ENCODE measurements at places on chromosomes 7 and 10. TPM values are rescaled to one million over a fixed set of nuclear protein-coding genes. Genes with fewer than 3 reads are reported as not detected.
A peak's percentile ranks its signal among the peaks of the same experiment; 100 is the strongest.

GRCh38 chr7:81399471-81399870 is 370.4 kb downstream of the HGF start:
- H3K4me1 ChIP-seq = no peaks in the 10 kb centered on the region
- H3K27ac ChIP-seq = no peak overlapping the region
- no peaks in the 10 kb centered on the region for H3K27me3 ChIP-seq
- H3K36me3 ChIP-seq = no peaks in the 10 kb centered on the region
- no peak overlapping the region for H3K4me3 ChIP-seq

Gene SPDYE16
- total RNA-seq = not detected

- peak; percentile 89 for DNase-seq
- peaks cover 24% of the 10 kb centered on the region for H3K4me1 ChIP-seq
- H3K36me3 ChIP-seq = no peaks in the 10 kb centered on the region
- H3K27me3 ChIP-seq = no peaks in the 10 kb centered on the region
Observed at GRCh38 chr10:76303682-76304316, 872.4 kb downstream of the LRMDA start.

- peak; percentile 65 for DNase-seq
- H3K4me1 ChIP-seq = peaks cover 22% of the 10 kb centered on the region
- H3K4me3 ChIP-seq = peak overlapping the region; percentile 53
- H3K36me3 ChIP-seq = no peaks in the 10 kb centered on the region
- H3K27ac ChIP-seq = peak overlapping the region; percentile 58
Observed at GRCh38 chr7:106216923-106217542, 67.8 kb downstream of the NAMPT start.

Gene TMEM120A
- 8.2 TPM for total RNA-seq

- no peak for DNase-seq
- H3K4me3 ChIP-seq = no peak overlapping the region
- H3K36me3 ChIP-seq = peaks cover 7% of the 10 kb centered on the region
- H3K27ac ChIP-seq = no peak overlapping the region
Observed at GRCh38 chr7:768881-769504, 41.9 kb upstream of the PRKAR1B start.

Gene NUDT13
- 1.7 TPM for total RNA-seq

Gene KLF14
- not detected for total RNA-seq

DNA sequence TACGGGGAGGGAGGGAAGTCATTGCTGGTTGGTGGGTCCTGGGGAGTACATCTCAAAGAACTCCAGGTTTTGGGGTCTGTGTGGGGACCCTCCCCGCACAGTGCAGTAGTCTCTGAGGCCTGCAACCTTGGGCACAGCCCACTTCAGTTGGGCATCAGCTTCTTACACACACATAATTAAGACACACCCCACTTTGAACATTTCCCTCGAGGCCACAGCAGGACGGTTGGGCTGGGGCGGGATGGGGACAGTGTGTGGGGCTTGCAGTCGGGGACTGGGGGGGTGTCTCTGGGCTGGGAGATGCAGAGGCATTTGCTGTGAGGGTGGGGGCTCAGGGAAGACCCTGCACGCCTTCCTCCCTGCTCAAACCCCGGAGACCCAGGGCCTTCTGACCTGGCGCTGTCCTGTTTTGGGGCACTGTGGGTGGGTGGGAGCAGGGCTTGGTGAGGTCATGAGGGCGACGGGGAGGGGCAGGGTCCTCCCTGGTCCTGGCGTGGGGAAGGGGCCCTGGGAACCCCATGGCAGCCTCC is 1.3 kb downstream of the LFNG start:
- DNase-seq = peak; percentile 53
- peak overlapping the region; percentile 69 for H3K4me3 ChIP-seq
- H3K27me3 ChIP-seq = no peaks in the 10 kb centered on the region

- H3K27me3 ChIP-seq = no peaks in the 10 kb centered on the region
- H3K4me3 ChIP-seq = no peak overlapping the region
- DNase-seq = peak; percentile 64
Observed at GRCh38 chr10:5076615-5077014, 17.6 kb upstream of the AKR1C3 start.

GRCh38 chr10:97270523-97271154 is 21.8 kb downstream of the ARHGAP19 start:
- DNase-seq = peak; percentile 68
- H3K4me1 ChIP-seq = peaks cover 10% of the 10 kb centered on the region
- H3K4me3 ChIP-seq = peak overlapping the region; percentile 29

DNA sequence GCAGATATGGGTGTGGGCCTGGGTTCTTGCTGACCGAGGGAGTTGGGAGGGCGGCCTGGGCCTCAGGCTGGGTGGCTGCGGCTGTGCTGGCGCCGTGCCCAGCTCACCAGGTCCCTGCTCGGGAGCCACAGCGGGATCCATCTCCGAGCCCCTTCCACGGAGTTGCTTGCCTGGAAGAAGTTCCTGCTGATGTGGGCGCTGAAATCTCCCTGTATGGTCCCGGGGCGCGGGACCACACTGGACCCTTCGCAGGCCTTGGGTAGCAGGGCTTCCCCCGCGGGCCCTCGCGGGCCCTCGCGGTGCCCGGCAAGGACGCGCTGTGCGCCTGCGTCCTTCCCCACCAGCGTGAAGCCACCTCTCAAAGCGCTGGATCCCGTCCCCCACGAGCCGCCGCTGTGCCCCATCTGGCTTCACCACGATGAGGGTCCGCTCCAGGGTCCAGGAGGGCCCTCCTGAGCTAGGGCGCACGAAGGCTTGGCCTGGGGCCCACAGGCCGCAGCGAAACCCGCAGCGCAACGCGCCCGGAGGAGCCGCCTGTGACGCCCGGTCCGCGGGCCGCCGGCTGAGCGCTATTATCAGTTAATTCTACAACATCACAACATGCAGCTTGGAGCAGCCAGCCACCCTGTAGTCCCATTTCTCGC is 31.5 kb downstream of the RAB19 start:
- H3K27me3 ChIP-seq = no peaks in the 10 kb centered on the region
- DNase-seq = no peak
- no peaks in the 10 kb centered on the region for H3K4me1 ChIP-seq
- H3K27ac ChIP-seq = no peak overlapping the region

GRCh38 chr7:74288034-74288881 is 949 bp upstream of the CLIP2 start:
- no peaks in the 10 kb centered on the region for H3K27me3 ChIP-seq
- H3K27ac ChIP-seq = peak overlapping the region; percentile 41
- DNase-seq = peak; percentile 36

Gene NUPR2
- total RNA-seq = not detected

Gene CALCR
- total RNA-seq = not detected

DNA sequence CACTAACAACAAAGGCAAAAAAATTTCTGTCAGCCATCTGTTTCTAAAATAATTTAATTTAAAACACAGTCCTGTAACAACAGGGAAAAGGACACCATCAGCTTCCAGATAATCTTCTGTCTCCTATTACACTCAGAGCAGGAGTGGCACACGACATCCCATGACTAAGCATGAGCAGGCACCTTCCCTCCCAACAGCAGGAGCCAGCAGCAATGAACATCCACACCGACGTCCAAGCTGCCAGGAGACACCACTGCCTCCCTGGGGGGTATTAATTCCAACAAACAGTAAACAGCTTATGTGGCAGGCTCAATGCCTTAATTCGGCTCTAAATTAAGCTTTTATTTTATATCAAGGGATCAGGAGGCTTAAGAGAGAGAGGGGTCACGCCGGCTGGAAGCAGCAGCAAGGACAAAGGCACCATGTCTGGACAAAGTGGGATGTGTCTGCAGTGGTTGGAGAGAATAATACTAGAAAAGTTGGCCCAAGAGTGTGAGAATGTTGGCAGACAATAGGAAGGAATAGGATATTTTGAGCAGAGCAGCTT is 45.7 kb downstream of the KIAA1549 start:
- H3K27me3 ChIP-seq = no peaks in the 10 kb centered on the region
- H3K4me1 ChIP-seq = peaks cover 25% of the 10 kb centered on the region
- H3K27ac ChIP-seq = peak overlapping the region; percentile 93
- DNase-seq = peak; percentile 97

DNA sequence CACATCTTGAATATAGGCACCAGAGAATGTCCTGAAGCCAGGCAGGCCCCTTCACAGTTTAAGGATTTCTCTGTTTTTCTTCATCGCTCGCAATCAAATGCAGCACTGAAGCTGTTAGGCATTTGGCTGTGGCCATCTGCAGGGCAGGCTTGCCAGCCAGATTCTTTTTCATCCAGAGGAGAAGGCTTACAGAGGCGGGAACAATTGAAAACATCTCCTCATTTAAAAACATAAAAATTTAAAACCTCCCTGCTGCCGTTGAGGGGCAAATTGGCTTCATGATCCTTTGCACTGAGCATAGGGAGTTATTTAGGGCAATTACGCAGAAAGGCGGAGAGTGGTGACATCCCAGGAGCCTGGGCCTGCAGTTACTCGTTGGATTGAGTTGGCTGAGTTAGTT is 500.0 kb downstream of the TYW1 start:
- H3K4me3 ChIP-seq = no peak overlapping the region
- no peaks in the 10 kb centered on the region for H3K27me3 ChIP-seq
- no peaks in the 10 kb centered on the region for H3K36me3 ChIP-seq
- H3K4me1 ChIP-seq = no peaks in the 10 kb centered on the region
- no peak overlapping the region for H3K27ac ChIP-seq

DNA sequence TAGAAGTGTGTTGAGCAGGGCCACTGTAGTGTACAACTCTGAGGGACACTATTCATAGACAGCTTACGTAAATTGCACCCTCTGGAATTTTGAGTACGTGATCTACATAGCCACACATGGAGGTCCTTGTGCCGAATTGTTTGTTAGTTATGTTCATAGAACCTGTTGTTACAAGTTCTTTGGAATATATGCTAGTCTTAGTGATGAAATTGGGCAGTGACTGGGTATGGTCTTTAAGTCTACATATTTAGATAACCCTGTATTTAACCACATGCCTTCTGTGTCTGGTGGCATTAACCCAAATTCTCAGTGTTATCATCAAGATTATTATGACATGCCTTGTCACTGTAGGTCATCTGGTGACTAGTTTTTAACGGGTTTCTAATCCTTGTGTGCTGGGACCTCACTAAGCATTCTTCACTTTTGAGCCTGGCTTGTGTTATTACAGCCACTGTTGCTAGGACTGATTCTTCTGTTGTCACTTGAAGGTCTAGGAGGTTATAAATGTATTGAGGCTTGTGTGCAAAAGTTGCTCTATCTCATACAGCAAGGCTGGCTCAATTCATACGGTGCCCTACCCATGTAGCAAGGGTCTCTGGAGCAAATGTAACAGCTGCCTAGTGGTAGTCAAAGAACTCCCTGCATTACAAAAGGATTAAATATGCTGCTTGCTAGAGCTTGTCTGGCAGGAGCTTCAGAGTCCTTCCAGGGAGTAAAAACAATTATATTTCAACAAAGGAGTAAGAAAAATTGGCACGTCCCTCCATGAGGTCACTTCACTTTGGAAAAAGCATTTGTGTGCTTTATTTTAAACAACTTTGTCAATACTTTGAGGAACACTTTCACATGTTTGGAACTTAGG is 65.4 kb downstream of the CDK14 start:
- no peaks in the 10 kb centered on the region for H3K36me3 ChIP-seq
- no peak overlapping the region for H3K4me3 ChIP-seq
- peaks cover 30% of the 10 kb centered on the region for H3K4me1 ChIP-seq

Gene ADCYAP1R1
- total RNA-seq = not detected

GRCh38 chr10:129530581-129530980 is 63.5 kb downstream of the MGMT start:
- no peak for DNase-seq
- H3K36me3 ChIP-seq = no peaks in the 10 kb centered on the region
- no peaks in the 10 kb centered on the region for H3K27me3 ChIP-seq
- H3K4me1 ChIP-seq = peaks cover 15% of the 10 kb centered on the region
- no peak overlapping the region for H3K27ac ChIP-seq

Gene DDX21
- 77.8 TPM for total RNA-seq

Gene TRIM73
- 0.22 TPM for total RNA-seq

Gene CDK6
- total RNA-seq = 61.5 TPM

- no peak overlapping the region for H3K27ac ChIP-seq
- no peak for DNase-seq
- no peak overlapping the region for H3K4me3 ChIP-seq
- no peaks in the 10 kb centered on the region for H3K4me1 ChIP-seq
- H3K36me3 ChIP-seq = no peaks in the 10 kb centered on the region
Observed at GRCh38 chr10:14500172-14500765, 169.5 kb upstream of the FRMD4A start.

Gene MLXIPL
- total RNA-seq = not detected

Gene FAM25C
- not detected for total RNA-seq

Gene PKD1L1
- 0.11 TPM for total RNA-seq

DNA sequence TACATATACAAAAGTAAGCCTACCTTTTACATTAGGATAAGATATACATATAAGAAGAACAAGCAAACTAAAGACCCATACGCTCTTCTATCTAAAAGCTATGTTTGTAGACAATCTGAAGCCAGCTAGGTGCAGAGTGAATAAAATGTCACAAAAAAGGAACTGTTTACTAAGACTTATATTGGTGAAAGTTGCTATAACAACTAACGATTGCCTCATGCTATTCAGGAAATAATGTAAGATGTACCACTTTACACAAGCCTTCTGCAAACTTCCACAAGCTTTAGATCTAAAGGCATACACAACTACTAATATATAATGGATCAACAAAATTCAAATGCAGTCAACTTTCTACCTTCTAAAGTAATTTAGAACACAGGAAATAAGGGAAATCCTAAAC is 175.1 kb downstream of the SRPK2 start:
- DNase-seq = no peak
- H3K27me3 ChIP-seq = no peaks in the 10 kb centered on the region
- H3K27ac ChIP-seq = no peak overlapping the region
- no peak overlapping the region for H3K4me3 ChIP-seq
- H3K36me3 ChIP-seq = no peaks in the 10 kb centered on the region

DNA sequence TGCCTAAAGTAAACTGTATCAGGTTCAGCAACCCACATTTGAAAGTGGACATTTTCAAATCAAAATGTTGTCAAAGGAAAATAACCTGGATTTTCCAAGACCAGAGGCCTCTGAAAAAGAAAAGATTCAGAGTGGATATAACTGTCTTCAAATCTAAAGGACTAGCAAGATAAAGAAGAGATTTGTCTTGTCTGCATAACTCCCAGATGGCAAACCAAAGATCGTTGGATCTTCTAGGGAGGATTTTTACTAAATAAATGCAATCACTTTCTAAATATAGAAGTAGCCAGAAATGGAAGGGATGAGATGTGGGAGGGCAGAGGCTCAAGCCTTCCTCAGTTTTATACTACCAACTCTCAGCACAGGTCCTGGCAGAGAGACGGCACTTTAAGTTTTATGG is 39.0 kb downstream of the CABCOCO1 start:
- H3K36me3 ChIP-seq = no peaks in the 10 kb centered on the region
- no peak overlapping the region for H3K27ac ChIP-seq
- H3K4me1 ChIP-seq = peaks cover 12% of the 10 kb centered on the region
- H3K4me3 ChIP-seq = no peak overlapping the region
- DNase-seq = no peak

- no peak for DNase-seq
- H3K27me3 ChIP-seq = no peaks in the 10 kb centered on the region
- H3K36me3 ChIP-seq = no peaks in the 10 kb centered on the region
- H3K27ac ChIP-seq = no peak overlapping the region
Observed at GRCh38 chr7:76369018-76369417, 10.2 kb upstream of the YWHAG start.

Measured in GM23248 (cell line).